Germinal center (tissue), 1 donor: ENCODE measurements at places on chromosomes 13 and 19.

- peak; percentile 8 for DNase-seq
Observed at GRCh38 chr19:2271234-2272103, 10.5 kb downstream of the PEAK3 start.

DNA sequence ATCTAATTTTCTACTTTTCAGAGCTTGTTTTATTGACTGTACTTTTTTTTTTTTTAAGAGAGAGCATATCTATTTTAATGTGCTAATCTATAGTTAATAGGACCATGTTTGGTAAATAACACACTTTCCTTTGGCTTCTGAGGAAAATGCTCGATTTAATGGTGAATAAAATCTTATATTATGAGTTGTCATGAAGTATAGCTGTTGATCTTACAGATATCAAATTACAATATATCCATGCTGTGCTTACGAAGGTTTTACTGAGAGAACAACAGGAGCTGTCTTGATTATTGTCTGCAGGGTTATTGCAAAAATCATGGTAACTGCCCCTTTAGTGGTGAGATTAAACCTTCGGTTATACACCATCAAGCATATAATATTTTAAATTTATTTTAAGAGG, 29.6 kb downstream of the URI1 start:
- no peak for DNase-seq

DNA sequence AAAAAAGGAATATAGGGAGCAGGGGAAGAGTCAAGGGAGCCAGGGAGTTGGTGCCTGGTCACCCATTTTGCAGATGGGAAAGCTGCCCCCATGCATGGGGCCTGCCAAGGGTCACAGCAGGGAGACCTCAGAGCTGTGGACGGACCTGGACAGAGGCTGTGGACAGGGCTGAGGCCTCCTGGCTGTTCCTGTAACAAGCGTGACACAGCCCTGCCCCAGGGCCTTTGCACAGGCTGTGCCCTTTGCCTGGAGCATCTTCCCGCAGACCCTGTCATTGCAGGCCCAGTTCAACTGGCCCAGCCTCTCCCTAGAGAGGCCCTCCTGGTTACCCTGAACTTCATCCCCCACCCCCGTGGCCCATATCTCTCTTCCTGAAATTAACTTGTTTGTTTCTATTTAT, 6.4 kb downstream of the TNFAIP8L1 start:
- DNase-seq = no peak

DNA sequence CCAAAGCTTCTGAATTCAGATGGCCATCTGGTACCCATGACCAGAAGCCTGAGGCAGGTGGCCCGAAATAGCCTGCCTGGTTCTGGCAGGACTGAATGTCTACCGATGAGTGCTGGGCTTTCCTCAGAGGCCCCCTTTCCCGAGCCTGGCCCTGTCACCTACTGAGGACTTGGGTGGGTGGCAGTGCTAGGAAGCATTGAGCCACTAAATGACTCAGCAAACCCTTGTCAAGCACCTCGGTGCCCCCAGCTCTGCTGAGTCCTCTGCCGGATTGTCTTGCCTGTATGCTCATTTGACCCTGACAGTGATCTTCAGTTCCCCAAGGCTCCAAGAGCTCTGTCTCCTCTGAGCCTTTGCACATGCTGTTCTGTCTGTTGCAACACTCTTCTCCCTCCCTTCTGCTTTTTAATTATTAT, 17.9 kb downstream of the PPP1R37 start:
- DNase-seq = no peak

DNA sequence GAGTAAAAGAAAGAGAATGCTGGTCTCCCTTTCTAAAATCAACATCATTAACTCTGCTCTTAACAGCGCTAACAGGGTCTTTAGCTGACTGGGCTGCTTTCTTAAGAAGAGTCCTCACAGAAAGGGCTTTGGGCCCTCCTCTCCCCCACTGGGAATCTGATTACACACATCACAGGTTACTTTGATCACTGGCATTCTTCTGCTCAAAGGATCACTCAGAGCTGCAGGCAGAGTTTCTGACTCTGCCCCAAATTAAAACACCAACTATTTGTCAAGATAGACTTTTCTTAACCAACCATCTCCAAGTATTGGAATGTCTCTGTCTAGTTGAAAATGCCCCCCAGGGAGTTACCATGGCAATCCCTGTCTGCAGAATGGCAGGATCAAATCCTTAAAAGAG, 31.1 kb upstream of the SIAH3 start:
- no peak for DNase-seq

- no peak for DNase-seq
Observed at GRCh38 chr13:26071691-26072090, 19.9 kb upstream of the SHISA2 start.

DNA sequence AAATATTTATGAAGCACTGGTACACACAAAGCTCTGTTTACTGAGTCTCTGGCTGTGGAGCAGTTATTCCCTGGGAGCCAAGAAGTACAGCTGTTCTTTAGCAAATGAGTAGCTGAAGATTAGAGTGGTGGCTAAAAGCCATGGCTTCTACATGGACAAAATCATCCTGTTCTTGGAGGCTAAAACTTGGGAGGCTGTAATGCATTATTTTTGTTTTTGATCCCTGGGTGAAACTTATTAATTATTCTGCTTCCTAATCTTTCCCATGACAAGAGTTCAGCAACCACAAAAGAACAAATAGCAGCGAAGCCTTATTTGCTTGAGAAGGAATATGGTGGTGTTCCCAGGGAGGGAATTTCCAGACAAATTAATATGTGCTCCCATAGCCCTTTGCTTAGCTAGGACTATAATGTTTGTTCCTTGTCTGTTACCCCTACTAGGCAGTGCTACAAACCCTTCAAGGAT, 109.5 kb downstream of the DCT start:
- DNase-seq = no peak

GRCh38 chr19:19613506-19613905, 5.0 kb downstream of the PBX4 start:
- DNase-seq = no peak

- no peak for DNase-seq
Observed at GRCh38 chr19:13505164-13505695, 1.0 kb downstream of the CACNA1A start.

- DNase-seq = no peak
Observed at GRCh38 chr19:41296433-41296871, 13.5 kb upstream of the CCDC97 start.

- no peak for DNase-seq
Observed at GRCh38 chr19:46412650-46413261, 608 bp downstream of the CCDC8 start.

GRCh38 chr19:48194041-48194843, 23.8 kb downstream of the ZSWIM9 start:
- DNase-seq = peak; percentile 68

DNA sequence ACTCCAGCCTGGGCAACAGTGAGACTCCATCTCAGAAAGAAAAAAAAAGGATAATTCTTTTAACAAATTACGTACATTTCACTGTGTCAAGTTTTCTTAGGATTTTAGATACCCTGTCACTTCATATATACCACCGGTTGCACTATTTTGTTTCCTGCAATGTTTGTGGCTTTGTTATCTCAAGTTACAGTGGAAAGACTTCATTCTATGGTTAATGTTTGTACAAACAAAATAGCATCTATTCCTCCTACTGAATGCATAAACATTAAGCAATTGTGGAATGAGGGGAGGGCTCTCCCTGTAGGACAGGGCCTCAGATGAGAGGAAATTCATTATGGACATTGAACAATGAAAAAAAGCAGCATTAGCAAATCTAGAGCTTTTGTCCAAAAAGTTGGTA, 120.1 kb downstream of the DNAJC3 start:
- DNase-seq = no peak

GRCh38 chr13:70784207-70784989, 676.1 kb upstream of the KLHL1 start:
- no peak for DNase-seq

DNA sequence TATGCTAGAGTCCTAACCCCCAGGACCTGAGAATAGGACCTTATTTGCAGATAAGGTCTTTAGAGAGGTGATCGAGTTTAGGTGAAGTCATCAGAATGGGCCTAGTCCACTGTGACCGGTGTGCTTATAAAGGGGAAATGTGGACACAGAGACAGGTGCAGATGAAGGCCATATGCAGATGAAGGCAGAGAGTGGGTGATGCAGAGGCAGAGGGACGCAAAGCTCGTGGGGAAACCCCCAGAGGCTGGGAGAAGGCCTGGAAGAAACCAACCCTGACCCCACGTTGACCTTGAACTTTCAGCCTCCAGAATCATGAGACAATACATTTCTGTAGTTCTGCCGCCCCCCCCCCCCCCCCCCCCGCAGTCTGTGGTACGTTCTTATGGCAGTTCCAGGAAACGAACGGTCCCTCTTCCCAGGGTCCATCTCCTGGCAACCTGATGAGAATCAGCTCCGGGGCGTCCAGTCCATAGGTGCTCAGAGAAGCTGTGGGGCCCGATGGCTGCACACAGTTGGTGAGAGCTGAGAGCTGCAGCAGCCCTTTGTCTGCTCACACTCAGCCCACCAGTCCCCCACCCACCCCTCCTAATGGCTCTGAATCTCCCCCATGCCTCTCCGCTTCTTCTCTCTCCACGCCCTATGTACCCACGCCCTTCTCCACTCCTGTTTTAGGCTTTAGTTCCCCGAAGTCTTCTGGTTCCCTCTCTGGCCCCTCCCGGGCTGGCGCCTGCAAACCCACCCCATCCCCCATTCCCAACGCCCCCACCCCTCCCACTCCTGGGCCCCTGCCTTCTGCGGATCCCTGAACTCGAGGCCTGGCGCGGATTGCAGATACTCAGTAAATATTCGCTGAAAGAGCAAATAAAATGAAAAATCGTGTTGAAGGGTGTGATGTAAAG, 218.3 kb upstream of the MAB21L1 start:
- DNase-seq = no peak

DNA sequence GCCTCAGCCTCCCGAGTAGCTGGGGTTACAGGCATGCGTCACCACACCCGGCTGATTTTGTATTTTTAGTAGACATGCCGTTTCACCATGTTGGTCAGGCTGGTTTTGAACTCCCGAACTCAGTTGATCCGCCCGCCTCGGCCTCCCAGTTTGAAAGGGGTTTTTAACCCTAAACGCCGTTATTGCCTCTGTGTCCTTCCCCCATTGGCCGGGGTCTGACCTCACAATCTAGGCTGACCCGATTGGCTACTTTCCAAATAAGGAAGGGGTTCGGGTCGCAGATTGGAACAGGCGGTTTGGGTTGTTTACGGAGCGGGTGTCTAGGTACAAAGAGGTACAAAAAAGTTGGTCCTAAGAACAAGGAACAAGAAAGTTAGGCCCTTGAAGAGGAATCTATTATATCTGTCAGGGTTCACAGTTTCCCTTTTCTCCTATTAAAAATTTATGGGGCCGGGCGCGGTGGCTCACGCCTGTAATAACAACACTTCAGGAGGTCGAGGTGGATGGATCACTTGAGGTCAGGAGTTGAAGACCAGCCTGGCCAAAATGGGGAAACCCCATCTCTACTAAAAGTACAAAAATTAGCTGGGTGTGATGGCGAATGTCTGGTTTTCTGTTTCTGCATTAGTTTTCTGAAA, 1.0 kb downstream of the ZNF253 start:
- peak; percentile 45 for DNase-seq

- DNase-seq = no peak
Observed at GRCh38 chr13:50780201-50781015, 63.1 kb downstream of the DLEU7 start.

DNA sequence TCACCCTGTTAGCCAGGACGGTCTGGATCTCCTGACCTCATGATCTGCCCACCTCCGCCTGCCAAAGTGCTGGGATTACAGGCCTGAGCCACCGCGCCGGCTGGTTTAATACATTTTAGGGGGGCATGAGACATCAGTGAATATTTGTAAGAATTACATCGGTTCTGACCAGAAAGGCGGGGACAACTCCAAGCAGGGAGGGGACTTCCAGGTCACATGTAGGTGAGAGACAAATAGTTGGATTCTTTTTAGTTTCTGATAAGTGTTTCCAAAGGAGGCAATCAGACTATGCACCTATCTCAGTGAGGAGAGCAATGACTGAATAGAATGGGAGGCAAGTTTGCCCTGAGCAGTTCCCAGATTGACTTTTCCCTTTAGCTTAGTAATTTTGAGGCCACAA, 3.7 kb upstream of the ZNF552 start:
- DNase-seq = no peak

- no peak for DNase-seq
Observed at GRCh38 chr13:89726690-89727435, 1620.6 kb upstream of the MIR17HG start.

- no peak for DNase-seq
Observed at GRCh38 chr13:85816413-85816812, 17.2 kb upstream of the SLITRK6 start.

DNA sequence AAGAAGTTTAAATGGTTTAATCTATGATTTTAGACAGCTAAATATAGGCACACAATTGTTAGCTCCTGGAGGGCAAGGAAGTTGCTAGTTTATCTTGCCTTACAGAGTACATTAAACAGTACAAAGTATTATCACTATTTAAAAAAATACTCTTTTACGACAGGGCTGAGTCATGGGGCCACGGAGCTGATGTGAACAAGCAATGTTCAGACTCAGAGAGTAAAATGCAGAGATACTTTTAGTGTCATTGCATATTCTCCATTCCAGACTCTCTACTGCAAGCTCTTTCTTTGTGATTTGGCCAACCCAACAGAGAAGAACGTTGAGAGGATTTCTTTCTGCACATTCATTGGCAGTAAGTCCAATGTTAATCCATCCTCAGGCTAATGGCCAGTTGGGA, 352.4 kb downstream of the SPRY2 start:
- DNase-seq = no peak

DNA sequence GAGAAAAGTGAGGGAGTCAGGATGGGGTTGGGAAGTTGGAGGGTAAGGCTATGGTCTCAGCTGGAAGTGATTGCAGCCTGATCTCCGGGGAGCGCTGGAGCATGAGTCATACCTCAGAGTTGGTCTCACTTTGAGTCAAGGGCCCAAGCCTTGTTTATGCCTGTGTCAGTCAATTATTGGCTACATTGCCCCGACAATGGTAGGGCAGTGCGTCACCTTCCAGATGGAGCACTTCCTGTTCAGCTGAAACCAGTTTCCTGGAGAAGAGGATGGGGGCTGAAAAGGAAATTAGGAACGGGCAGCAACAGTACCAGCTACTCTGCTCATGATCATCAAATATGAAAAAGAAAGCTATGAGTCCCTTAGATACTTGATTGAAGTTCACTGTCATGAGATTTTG, 60.4 kb downstream of the ADGRE1 start:
- no peak for DNase-seq

- DNase-seq = no peak
Observed at GRCh38 chr13:64930636-64931035, 2299.5 kb downstream of the PCDH9 start.

DNA sequence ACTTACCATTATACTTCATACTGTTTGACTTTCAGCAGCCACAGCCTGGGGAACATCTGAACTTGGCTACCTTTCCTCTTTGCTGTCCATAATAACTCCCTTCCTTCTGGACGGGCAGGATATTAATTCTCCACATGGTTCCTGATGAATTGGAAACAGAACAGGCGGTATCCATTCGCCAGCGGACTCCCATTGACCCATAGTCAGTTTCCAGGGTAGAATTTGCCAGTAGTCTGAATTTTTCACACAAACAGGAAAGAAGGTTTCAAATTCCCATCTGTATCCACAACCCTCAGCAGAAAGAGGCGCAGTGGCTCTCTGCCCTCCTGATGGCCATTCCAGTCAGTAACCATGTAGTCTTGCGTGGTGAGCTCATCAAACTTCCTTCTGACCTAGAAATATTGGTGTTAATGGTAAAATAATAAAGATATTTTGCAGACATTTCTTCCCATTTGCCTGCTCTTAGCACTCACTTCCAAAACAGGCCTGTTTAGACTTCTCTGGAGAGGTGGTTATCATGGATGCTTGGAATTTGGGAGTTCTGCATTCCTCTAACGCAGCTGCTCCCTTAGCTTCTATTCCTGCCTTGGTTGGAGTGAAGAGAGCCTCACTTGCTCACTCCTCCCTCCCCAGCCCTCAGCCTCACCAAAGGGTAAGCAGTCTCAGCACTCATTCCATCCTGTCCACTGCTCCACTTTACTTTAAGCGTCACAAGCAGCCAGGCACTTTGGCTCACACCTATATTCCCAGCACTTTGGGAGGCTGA, 75.0 kb upstream of the OXGR1 start:
- DNase-seq = no peak
